ENCODE measurements at places on chromosomes 4 and X.

- no peak for DNase-seq
These were observed 88.7 kb upstream of the ELOVL6 start for GRCh38 chr4:110287130-110287529.

DNA sequence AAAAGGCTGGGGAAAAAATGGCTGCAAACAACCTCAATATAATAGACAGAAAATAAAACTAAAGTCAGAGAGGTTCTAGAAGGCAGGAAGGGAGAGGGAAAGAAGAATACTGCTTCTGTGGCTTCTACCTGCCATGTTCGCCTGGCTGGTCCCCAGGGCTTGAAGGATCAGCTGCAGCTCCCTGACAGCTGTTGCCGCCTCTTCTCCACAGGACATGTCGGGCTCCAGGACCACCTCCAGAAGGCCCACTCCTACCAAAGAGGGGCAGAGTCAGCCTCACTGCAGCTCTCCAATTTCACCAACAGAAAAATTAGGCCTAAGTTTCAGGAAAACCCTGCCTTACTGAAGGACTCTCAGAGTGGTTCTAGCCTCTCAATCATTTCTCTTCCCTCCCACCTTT is 44.9 kb downstream of the GATB start:
- DNase-seq: no peak

DNA sequence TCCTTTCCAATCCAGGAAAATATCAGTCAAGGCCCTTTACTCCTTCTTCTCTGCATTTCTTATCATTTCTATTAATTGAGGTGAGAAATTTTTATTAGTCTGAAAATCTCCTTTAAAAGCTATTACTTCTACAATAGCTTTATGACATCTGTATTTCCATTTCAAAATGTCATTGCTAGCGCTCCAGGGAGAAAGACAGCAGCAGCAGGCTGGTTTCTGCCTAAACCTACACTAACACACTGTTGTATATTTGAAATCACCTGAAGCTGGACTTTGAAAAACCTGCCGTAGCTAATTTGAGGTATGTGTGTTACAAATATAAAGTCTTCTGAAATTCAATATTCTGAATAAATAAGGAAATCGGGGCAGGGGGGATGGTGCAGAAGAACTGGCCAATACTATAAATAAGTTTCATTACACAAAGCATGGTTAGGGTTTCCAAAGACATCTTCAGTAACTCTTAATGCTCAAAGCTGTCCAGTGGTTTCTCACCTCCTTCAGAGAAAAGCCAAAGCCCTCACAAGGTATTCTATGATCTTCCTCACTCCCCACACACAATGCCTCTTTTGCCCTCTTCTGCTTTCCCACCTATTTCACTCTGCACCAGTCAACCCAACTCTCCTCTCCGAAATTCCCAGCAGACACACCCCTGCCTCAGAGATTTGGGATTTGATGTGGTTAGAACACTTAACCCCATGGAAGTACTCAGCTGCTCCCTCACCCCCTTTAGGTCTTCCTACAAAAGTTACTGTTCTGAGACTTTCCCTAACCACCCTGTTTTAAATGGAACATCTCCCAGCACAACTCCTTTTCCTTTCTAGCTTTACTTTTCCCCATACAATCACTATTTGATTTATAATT is 122.7 kb downstream of the PPP3CA start:
- no peak for DNase-seq

GRCh38 chr4:7007142-7007907 is 35.8 kb upstream of the TADA2B start:
- DNase-seq: no peak

GRCh38 chr4:173464481-173464880 is 65.5 kb downstream of the HAND2 start:
- DNase-seq: no peak

DNA sequence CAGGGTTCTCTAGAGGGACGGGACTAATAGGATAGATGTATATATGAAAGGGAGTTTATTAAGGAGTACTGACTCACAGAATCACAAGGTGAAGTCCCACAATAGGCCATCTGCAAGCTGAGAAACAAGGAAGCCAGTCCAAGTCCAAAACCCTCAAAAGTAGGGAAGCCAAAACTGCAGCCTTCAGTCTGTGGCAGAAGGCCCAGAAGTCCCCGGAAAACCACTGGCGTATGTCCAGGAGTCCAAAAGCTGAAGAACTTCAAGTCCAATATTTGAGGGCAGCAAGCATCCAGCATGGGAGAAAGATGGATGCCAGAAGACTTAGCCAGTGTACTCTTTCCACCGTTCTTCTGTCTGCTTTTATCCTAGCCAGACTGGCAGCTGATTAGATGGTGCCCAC is 227.2 kb downstream of the KCTD8 start:
- no peak for DNase-seq

- DNase-seq: no peak
These were observed 156.9 kb downstream of the SOWAHB start for GRCh38 chr4:76740866-76741662.

- no peak for DNase-seq
These were observed 33.2 kb upstream of the OCIAD2 start for GRCh38 chr4:48939785-48940184.

DNA sequence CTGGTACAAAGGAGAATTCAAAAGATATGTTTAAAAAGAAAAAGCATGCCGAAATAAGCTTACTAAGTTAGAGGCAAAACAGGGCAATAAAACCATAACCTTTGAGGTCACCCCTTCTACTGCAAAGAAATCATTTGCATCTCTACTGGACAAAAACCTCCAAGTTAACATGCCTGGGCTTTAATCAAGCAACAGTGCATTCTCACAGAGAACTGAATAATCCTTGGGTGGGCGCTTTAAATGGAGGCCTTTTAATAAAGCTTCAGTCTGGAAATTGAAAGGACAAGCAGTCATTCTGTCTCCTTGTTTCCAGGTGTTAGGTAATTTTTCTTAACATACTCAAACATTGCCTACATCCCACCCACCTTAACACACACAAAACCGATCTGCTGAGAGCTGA is 34.6 kb upstream of the SMS start:
- peak; percentile 40 for DNase-seq

GRCh38 chr4:61376301-61376700 is 176.2 kb downstream of the ADGRL3 start:
- no peak for DNase-seq

DNA sequence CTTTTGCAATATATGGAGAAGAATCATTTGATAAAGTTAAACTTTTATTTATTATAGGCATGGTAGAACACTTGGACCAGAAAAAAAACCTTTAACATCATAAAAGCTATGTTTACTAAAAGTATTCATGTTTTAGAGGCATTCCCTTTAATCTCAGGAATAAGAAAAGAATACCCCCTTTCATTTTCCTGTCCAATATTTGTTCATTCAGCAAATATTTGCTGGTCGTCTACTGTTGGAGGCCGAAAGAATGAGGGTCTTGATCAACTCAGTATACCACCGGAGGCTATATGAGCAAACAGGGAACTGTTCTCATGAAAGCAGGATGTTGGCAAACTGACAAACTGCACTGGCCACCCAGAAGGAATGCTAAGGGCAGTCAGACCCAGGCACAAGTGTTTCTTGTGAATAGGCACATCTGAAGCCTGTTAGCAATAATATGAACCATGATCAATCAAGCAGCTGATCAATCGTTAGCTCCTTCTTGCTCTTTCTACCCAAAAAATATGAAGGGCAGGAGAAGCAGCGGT is 480.8 kb upstream of the FAT1 start:
- no peak for DNase-seq

DNA sequence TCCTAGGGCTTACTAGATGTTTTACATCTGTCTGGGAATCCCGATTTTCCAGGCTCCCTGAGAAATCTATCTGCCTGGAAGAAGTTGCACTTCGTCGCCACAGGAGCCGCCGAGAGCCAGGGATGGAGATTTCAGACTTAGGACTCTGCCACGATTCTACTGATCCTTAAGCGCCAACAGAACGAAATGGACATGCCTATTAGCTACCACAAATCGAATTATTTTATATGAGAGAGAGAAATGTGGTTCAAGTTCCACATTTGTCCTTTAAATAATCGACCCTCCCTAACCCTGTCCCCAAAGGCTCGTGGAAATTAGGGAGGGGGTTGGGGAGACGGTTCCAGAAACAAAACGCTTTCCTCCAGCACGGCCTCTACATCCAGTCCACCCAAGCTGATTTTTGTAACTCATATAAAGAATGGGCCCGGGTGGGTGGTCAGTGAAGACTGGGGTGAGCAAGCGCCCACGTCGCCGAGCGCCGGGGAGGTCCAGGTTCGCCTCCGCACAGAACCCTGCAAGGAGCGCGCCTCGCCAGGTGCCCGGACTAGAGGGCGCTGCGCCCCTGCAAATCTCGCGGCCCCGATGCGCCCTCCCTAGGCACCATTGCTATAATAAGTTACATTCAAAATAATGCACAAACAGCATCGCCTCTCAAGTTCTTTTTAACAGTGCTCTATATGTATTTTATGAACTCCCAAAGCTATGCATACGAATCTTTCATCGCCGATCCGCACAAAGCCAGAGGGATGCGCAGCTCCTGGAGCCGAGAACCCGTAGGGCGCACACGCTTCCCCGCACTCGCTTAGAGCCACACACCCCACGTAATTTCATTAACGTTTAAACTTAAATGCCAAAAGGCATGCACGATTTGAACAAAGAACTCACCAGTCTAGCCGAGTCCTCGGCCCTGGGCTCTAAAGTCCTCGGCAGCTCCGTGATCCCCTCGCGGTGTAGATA is 2.1 kb upstream of the FAT1 start:
- peak; percentile 65 for DNase-seq

GRCh38 chr4:98905839-98906238 is 23.1 kb downstream of the EIF4E start:
- DNase-seq: no peak

DNA sequence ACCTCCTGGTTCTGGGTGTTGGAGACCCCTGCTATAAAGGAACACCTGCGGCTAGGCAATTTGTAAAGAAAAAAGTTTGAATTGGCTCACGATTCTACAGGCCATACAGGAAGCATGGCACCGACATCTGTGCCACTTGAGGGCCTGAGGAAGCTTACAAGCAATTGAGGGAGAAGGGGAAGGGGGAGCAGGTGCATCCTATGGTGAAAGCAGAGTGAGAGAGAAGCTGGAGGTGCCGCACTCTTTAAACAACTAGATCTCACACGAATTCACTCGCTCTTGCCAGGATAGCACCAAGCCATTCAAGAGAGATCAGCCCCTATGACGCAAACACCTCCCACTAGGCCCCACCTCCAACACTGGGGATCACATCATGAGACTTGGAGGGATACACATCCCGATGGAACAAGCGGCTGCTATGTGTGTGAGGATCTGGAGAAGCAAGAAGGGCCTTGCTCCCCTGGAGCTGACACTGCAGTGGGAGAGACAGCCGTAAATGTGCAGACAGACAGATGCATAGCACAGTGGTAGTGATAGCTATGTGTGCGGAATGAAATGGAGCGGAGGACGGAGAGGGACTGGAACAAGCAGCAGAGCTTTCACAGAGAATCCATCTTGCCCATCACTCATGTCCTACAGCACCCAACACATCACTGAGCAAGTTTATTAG is 60.7 kb upstream of the HELT start:
- peak; percentile 11 for DNase-seq

DNA sequence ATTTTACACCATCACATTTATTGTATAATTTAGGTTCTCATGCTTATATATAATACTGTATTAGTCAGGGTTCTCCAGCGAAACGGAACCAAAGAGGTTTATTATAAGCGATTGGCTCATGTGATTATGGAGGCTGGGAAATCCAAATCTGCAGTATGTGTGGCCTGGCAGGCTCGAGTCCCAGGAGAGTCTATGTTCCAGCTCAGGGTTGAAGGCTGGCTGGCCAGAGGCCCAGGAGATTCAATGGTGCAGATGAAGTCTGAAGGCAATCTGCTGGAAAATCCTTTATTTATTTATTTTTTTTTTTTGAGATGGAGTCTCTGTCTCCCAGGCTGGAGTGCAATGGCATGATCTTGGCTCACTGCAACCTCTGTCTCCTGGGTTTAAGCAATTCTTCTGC is 63.0 kb upstream of the WDFY3 start:
- no peak for DNase-seq

DNA sequence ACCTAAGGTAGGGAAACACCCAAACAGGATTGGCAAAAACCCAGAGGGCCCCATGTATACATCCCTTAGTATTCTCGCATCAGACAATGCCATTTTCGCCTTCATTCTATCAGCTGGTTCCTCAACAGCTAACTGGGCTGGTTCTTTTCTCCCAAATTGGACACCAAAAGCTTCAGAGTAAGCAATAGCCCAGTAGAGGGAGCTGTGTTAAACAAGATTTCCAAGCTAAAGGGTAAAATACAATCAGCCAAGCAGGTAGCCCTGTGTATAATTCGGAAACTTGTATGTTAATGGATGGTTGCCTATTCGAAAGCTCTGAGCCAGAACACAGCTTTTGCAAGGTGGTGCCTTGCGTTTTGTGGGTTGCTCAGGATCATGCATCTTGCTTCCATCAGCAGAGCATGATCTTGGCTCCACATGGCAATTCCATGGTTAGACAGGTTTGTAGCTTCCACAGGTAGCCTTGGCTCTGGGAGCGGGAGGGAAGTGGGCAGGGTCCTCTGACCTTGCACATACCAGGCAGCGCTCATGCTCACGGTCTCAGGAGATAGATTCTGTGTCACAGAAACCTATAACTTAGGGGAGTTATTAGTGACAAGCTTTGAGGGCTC is 115.2 kb upstream of the LNX1 start:
- peak; percentile 37 for DNase-seq

DNA sequence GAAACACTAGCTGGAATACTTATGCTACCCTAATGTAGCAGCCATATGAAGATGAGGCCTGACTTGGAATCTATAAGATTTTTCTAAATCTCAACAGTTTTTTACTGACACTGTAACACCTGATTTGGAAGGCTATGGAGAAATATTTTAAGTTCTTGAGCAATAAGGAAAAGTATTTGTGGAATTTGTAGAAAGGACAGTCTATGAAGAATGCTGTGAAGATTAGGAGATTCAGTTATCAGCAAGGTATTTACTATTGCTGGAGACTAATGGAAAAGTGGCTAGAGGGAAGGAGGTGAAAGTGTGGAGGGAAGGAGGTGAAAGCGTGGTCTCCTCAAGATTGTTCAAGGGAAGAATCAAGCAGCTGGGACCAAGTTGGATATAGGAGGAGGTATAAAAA is 190.0 kb upstream of the EMCN start:
- no peak for DNase-seq

GRCh38 chr4:161320377-161320776 is 843.4 kb downstream of the FSTL5 start:
- DNase-seq: peak; percentile 57

DNA sequence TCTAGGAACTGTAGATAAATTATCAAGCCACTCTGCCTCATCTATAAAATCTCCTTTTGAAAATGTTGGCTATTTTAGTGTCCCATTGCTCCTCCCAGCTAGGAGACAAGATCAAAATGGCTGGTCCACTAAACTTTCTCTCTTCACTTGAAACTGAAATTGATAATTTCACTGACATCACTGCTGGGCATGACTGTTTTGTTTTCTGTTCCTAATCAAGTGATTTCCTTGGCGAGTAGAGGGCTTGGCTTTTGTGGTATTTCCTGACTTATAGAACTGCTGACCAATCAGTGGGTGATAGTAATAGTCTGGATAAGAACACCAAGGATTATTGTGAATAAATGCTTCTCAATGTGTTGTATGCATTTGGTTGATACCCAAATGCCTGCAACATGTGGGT is 2152.9 kb downstream of the ARAP2 start:
- no peak for DNase-seq
